ENCODE measurements at places on chromosomes 13 and 19.

- no peak for DNase-seq
Observed at GRCh38 chr19:1841209-1841924, 6.9 kb downstream of the REXO1 start.

GRCh38 chr13:85549819-85550218 lies 249.4 kb downstream of the SLITRK6 start:
- no peak for DNase-seq

- DNase-seq: no peak
Observed at GRCh38 chr13:33994826-33995502, 177.0 kb downstream of the RFC3 start.

GRCh38 chr19:5204212-5204611 lies 136.4 kb downstream of the PTPRS start:
- no peak for DNase-seq

- no peak for DNase-seq
Observed at GRCh38 chr13:24557081-24557480, 44.5 kb upstream of the PARP4 start.

- no peak for DNase-seq
Observed at GRCh38 chr19:23542562-23542961, 144.4 kb downstream of the ZNF675 start.

- peak; percentile 91 for DNase-seq
Observed at GRCh38 chr19:48660852-48661710, 11.7 kb downstream of the NTN5 start.

GRCh38 chr13:113734099-113734825 lies 24.8 kb upstream of the TMEM255B start:
- DNase-seq: no peak

DNA sequence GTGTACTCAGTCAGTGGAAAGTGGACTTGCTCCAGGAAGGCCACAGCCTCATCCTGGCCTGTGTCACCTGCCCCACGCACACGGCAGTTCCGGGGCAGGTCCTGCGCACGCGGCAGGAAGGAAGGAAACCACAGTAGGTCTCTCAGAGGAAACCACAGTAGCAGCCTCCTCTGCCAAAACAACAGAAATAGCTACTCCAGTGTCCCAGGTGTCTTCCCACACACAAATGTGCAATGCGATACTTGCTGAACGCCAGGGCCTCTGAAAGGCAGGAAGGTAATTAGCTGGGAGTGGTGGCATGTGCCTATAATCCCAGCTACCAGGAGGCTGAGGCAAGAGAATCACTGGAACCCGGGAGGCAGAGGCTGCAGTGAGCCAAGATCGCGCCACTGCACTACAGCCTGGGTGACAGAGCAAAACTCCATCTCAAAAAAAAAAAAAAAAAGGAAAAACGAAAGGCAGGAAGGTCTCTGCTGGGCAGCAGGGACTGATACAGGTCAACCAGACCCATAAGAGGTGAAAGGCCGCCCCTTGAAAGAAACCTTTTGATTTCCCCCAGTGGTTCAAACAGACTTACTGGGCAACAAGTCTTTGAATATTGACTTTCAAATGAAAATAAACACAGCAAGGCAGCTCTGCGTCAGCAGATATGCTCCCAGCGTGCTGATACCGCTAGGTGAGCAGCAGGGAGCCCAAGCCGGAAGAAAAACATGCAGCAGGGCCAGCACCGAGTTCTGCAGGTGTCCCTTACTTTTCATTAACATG lies 49.5 kb downstream of the CRYL1 start:
- DNase-seq: peak; percentile 70

DNA sequence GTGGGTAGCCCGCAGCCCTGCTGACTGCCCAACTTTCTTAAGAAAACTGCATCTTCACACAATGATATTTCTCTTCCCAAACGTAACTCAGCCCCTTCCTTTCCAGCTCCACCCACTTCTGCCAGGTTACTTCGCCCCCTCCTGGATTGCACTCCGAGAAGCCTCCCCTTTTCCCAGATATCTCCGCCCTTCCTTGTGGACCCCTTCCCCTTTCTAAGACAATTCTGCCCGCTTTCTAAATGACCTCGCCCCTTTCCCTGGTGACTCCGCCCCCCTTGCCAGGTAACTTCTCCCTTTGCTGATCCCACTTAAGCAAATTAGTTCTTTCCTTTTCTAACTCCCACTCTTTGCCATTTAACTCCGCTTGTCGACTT lies 2.6 kb downstream of the VSIG10L start:
- no peak for DNase-seq

DNA sequence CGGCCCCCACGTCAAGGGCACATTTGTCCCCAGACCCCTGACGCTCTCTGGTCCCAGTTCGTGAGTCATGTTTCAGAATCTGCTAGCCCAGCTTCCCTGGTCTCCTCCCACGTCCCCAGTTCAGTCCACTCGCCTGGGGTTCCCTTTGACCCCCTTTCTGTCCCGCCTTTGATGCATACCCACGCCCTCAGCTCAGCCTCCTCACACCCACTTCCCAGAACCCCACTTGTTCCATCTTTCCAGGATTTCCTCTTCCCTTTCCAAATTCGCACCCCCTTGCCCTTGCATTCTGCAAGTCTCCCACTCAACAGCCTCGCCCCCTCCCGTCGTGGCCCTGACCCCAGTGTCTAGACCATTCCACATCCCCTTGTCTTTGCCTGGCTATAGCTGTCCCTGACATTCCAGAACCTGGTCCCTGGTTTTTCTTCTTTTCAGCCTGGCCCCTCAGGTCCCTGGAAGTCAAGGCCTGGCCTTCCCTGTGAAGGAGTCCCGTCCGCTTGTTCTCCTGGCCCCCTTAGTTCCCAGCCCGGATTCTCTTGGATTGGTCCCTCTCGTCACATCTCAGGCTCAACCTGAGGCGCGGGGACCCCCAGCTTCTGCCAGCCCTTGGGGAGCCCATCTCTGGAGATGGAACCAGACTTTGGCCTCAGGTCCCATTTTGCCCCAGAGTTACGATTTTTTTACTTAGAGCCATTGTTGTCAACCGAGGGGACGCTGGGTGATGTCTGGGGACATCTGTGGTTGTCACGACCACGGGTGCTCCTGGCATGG lies 1.3 kb downstream of the NCLN start:
- no peak for DNase-seq

- DNase-seq: no peak
Observed at GRCh38 chr13:75864718-75865117, 228.6 kb downstream of the LMO7 start.

DNA sequence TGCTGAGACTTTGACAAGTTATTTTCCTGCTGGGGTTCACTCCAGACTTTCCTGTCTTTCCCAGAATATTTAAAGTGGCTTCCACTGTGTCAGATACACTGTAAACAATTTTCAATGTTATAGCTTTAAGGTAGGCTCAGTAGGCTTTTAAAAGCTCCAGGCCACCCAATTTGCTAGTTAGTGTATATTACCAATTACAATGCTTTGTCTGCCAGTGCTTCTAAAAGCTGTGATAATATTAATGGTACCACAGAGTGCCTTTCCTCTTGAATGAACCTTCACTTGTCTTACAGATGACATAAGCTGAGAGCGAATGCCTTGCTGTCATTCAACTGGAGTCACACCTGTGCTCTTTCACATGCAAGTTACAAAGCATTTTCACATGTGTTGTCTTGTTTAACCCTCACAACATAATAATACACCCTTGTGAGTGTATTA lies 239.7 kb upstream of the HTR2A start:
- no peak for DNase-seq

DNA sequence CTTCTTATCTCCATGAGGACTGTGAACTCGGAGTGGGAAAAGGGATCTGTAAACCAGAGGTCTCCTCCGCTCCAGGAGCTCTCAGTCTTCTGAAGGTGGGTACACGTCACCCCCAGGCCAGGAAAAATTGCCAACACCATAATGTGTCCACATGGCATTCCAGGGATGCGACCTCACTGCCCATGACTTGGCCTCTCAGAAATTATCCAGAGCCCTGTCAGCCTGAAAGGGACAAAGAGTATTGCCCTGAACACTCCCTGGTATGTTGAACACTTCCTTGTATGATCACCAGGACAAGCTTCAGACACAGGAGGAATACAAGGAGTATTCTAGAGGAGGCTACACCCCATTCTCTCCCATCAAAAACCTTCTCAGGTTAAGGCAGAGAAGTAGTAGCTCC lies 81.0 kb upstream of the SLC7A1 start:
- DNase-seq: no peak

DNA sequence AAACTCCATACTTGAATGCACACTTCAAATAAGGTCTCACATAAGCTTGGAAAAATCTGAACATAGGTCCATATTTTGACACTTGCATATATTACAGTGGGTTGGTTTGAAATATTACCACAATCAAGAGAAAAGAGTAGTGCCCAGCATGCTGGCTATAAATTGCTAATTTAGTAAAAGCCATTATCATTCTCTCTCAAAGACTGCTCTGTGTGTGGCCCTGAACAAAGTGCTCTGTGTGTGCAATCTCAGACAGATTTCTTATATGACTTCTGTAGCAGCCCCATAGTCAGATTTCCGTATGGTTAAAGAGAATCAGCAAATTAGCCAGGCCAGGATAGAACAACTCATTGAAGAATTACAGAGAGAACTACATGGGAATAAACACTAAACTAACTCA lies 78.2 kb downstream of the LIG4 start:
- DNase-seq: no peak

GRCh38 chr13:44904967-44905366 lies 84.3 kb downstream of the NUFIP1 start:
- no peak for DNase-seq

DNA sequence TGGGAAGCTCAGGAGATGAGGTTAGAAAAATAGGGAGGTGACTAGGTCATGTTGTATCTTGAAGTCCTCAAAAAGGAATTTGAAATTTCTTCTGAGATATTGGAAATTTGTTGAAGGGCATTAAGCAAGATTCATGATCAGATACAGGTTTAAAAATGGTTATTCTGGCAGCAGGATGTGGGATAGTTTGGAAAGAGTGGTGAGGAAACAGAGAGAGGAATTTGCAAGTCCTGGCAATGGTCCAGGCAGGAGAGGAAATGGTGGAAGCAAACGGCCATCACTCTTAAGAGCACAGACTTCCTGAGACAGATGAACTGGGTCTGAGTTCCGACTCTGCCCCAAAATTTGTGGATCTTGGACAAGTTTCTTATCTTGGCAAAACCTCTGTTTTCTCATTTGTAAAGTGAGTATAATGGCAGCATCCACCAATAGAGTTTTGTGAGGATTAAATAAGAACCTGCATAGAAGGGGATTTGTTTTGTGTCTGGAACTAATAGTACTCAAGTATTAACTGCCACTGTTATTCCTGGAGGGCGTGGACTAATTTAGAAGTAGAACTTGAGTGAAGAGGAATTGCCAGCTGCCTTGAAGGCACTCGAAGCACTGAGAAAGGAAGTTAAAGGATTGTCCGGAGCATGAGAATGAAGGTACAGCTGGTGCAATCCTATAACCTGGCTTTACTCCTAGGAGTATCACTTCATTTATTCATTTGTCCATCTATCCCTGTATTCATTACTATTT lies 99.6 kb downstream of the CCNA1 start:
- no peak for DNase-seq

GRCh38 chr13:49554387-49554786 lies 31.0 kb downstream of the RCBTB1 start:
- no peak for DNase-seq

DNA sequence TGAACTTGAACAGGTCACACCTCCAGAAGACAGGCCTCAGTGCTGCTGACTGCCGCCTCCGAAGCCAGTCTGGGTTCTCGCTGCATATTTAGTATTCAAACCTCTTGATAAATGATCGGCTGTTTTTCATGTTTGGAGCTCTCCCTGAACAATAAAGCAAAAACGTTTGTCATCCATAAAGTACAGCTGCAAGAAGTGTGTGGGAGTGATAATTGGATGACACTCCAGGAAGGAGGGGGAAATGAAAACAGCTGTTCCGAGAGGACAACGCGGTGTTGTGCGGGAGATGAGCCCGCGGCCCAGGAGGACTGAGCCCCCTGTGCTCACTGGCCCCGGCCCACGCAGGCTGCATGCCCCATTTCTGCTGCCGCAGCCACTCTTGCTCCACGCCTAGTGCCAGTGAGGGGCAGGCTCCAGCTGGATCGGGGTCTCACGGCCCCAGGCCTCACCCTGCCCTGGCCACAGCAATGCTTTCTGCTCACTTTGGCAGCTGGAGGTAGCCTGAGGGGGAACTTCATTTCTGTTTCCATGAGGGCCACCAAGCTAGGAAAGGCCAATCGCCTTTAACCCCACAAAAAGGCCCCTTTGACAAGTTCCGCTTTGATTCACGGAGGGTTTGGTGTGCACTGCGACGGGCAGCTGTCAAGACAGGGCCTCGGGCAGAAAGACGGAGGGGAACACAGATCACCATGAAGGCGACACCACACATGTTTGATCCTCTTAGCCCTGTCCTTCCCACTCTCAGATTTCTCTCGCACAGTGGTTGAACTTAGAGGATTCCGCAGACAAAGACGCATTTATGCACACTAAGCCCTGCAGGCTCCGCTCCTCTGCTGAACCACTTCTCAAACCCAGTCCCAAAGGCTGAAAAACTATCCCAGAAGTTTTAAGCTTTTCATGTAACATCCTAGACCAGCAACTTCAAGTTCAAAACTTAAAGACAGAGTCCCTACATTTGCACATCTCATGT lies 537.6 kb downstream of the EFNB2 start:
- DNase-seq: no peak

DNA sequence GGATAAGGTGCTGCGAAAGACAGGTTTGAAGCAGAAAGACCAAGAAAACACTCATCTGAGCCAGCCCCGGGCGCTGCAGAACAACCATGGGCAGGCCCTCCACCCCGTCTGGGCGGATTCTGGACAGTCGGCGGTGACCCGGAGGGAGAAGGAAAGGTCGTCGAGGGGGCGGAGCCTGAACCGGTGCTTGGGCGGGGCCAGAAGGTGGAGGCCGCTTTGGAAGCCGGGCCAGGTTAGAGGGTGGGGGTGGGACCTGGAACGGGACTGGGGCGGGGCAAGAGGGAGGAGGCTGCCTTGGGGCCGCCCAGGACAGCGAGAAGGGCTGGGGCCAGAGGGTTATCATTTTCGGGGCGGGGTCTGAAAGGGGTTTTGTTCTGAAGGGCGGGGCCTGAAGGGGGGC lies 5.0 kb upstream of the ZNF765 start:
- DNase-seq: no peak

GRCh38 chr19:38190061-38190460 lies 34.0 kb downstream of the DPF1 start:
- DNase-seq: no peak

DNA sequence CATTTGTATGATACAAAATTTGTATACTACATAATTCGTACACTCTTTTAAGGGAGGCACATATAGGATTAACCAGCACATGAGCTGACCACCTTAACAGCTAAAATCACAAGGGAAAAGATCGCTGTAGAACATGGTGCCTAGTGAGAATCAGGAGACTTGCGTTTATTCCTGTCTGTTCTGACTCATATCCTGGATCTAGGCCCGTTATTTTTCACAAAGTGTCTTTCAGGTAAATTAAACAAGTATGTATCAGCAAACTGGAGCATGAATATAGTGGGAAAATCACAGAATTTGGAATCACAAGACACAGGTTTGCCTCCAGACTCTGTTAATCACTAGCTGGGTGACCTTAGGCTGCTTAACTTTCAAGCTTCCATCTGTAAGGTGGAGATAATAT lies 47.5 kb upstream of the ESD start:
- no peak for DNase-seq

GRCh38 chr19:47615714-47616113 lies 6.8 kb downstream of the BICRA start:
- DNase-seq: no peak

Data from stimulated activated CD8-positive, alpha-beta memory T cell treated with anti-CD3 and anti-CD28 coated beads, Interleukin-4, amount 100 ng/mL, for 48 hours (primary cell).